ENCODE measurements at places on chromosomes 7 and 10. TPM values are rescaled to one million over a fixed set of nuclear protein-coding genes. Genes with fewer than 3 reads are reported as not detected.

DNA sequence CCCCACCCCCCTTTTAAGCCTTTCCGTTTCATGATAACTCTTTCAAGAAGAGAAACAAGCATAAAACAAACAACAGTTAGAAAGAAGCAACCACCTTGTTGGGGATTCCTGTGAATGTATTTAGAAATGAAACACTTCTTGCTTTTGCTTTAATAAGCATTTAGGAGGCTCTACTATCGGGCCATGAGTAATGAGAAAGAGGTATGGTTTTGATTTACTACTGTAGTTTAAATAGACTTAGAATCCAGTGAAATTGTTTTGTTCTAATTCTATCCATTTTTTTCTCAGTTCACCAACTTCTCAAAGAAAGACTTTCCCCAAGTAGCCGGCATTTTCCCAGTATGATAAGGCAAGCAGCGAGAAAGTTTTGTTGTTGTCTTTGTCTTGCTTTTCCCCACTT lies 168.7 kb upstream of the HABP2 start:
- DNase-seq: no peak

The ANKRD30A gene
- 0.21 TPM for total RNA-seq

DNA sequence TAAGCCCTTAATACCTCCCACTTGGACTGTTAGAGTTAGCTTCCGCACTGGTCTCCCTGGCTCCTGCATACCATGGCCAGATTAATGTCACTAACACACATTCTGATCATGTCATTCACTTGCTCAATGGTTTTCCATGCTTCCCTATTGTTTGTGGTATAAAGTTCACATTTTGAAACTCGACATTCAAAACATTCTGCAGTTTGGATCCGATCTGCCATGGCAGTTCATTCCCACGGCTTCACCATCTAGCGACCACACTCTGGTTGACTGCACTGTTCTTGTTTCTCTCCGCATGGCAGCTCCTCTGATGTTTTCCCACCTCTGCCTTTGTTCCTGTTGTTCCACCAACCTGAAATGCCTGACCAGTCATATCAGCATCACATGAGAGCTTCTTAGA lies 87.4 kb upstream of the WAC start:
- no peak for DNase-seq

The TUBB8 gene
- not detected for total RNA-seq

- no peak for DNase-seq
Observed at GRCh38 chr10:103067484-103067883, 125.6 kb downstream of the NT5C2 start.

DNA sequence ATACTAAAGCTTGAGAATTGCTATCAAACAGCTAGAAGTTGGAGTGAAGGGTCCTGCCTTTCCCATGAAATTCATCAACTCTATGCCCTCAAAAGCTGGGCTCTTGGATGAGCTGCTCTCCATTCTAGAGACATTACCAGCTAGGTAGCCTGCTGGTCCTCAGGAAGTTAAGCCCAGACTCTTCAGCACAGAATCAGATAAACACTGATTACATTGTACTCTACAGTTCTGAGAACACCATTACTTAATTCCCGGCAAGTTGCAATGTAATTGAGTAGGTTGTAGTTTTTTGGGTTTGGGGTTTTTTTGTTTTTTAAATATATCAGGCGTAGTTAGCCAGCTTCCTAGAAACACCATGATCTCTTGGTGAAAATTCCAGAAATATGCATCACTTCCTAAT lies 84.1 kb upstream of the PIK3CG start:
- no peak for DNase-seq

The VSTM4 gene
- 17.2 TPM for total RNA-seq

DNA sequence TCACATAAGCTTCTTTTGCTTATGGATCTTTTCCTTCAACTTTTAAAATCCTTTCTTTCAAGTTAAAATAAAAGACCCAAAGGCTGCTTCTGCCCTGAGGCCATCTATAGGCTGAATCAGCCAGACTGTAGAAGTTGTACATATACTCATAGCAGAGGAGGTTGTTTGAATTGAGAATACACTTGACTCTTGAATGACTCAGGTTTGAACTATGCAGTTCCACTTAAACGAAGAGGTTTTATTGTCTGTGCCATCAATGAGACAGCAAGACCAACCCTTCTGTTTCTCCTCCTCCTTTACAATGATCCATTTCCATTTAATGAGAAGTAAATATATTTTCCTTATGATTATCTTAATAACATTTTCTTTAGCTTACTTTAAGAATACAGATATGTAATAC lies 5.8 kb downstream of the ZNF365 start:
- no peak for DNase-seq

All from left cardiac atrium (tissue), 4 donors.